Stimulated activated CD4-positive, alpha-beta T cell treated with anti-CD3 and anti-CD28 coated beads, Interleukin-1b, Interleukin-23, amount 100 ng/mL, for 4 hours (primary cell): ENCODE measurements at places on chromosomes 2 and 18.
A peak's percentile ranks its signal among the peaks of the same experiment; 100 is the strongest.

GRCh38 chr2:107466241-107466640 lies 360.5 kb upstream of the RGPD4 start:
- no peak for DNase-seq

GRCh38 chr2:204791230-204791629 lies 246.0 kb downstream of the PARD3B start:
- DNase-seq = no peak

DNA sequence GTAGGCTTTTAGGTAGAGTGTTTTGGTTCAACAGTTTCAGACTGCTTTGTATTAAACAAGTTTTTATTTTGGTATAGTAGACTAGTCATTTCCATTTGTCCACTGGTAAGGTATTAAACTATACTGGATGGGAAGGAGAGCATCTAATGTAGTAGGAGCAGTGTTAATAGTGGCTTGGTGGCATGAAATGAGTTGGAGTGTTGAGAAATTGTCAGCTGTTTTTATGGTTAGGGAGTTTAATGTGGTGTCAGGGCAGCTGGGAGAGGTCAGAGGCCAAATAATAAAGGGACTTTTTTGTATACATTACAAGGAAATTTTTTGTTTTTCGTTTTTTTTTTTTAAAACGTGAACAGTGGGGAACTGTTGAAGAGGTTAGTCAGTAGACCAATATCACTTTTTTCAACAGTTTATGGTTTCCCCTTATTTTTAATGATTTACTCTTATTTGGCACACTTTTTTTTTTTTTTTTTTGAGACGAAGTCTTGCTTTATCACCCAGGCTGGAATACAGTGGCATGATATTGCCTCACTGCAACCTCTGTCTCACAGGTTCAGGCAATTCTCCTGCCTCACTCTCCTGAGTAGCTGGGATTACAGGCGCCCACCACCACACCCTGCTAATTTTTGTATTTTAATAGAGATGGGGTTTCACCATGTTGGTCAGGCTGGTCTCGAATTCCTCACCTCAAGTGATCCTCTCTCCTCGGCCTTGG lies 21.2 kb downstream of the ACTR3 start:
- no peak for DNase-seq

DNA sequence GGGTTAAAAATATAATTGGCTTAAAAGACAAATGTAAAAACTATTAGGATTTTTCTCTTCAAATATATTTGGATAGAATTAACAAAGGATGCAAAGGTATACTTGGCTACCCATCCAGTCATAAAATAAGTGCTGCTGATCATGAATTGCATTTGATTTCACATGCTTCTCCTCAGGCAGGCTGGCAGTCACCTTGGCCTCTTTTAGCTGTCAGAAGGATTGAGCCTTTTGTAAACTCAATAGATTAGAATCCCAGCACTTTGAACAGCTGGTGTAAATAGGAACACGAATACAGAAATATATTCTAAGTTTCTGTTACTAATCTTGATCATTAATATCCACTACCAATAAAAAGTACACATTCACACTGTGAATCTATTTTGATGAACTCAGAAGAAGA lies 169.4 kb upstream of the UNC80 start:
- no peak for DNase-seq

- no peak for DNase-seq
Measured at GRCh38 chr2:238457927-238458324, 31.2 kb downstream of the ASB1 start.

- peak; percentile 50 for DNase-seq
Measured at GRCh38 chr2:172427990-172428831, 825 bp downstream of the ITGA6 start.

- no peak for DNase-seq
Measured at GRCh38 chr2:33513480-33513879, 37.0 kb downstream of the RASGRP3 start.

DNA sequence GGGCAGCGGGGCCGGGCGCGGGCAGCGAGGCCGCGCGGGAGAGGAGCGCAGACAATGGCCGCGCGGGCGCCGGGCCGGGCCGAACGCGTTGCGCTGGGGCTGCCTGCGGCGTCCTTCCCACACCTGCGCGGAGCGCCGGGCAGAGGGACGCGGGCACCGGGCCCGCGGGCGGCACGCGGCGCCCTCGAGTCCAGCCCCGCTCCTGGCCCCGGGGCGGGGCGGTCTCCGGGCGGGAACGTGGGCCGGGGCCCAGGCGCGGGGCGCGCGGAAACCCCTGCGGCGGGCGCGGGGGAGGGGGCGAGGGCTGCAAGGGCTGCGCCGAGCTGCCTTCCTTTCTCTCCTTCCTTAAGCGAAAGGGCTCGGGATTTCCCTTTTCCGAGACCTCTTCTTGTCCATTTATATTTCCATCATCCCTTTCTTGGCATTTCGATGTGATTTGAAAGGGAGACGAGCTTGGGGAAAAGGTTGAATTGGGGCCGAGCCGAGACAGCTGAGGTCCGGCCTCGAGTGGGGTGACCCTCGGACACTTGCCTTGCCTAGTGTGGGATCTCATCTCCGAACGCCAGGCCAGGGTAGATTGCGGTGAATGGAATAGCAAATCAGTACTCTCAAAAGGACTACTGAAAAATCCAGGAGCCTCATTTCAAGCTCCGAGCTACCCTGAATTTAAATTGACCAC lies 676 bp downstream of the KLHL23 start:
- no peak for DNase-seq

DNA sequence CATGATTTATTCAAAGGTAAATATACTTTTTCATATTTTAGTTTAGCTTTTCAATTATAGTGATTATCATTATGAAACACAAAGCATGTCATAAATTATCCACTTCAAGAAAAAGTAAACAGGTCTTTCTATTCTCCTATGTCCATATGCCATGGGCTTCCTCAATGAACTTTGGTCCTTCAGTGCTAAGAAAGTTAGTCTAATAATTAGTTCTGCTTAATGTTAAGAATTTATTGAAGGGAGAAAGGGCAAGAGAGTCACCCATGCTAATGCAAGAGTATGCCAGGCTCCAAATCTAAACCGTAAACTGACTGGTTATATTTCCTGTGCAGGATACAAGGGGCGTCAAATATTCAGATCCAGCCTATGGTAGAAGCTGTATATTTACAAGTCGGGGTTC lies 96.2 kb downstream of the GORASP2 start:
- no peak for DNase-seq

DNA sequence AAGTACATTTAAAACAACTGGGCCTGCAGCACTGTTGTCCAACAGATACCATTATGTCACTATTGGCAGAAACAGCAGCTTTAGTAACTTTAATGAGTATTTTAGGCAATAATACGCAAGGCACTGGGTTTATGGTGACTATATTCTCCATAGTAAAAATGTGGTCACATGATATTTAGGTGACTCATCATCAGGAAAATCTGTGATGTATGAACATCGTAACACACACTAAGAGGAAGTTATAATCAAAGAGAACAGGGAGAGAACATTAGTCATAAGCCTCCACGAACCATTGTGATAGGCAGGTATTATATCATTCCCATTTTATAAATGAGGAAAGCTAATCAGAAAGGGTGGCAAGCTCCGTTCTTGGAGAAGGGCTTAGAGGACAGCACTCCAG lies 36.9 kb downstream of the RAPH1 start:
- no peak for DNase-seq
